Activated CD4-positive, alpha-beta memory T cell treated with anti-CD3 and anti-CD28 coated beads, Interleukin-2, amount 10 ng/mL, durations not matched to agents 7 days and 5 days (primary cell): ENCODE measurements at places on chromosomes 13 and 19.

DNA sequence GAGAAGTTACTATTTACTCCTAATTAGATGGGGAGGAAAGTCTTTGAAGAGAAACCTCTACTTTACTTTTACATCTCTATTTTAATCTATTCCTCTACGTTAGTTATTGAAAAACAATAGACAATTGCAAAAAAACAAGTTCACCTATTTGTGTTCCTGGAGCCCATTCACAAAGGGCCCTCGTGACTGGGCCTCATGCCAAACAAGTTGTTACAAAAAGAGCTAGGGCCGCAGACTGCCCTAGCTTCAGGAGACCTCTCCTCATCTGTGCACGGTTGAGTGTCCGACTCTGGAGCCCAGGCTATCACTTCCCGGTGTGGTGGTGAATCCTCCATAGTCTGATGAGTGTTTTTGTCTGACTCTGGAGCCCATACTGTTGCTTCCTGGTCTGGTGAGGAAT, 190.9 kb downstream of the ZNF486 start:
- no peak for DNase-seq
- no peaks in the 10 kb centered on the region for H3K27me3 ChIP-seq
- no peaks in the 10 kb centered on the region for H3K4me1 ChIP-seq
- no peak overlapping the region for H3K4me3 ChIP-seq
- H3K27ac ChIP-seq, result no peak overlapping the region

DNA sequence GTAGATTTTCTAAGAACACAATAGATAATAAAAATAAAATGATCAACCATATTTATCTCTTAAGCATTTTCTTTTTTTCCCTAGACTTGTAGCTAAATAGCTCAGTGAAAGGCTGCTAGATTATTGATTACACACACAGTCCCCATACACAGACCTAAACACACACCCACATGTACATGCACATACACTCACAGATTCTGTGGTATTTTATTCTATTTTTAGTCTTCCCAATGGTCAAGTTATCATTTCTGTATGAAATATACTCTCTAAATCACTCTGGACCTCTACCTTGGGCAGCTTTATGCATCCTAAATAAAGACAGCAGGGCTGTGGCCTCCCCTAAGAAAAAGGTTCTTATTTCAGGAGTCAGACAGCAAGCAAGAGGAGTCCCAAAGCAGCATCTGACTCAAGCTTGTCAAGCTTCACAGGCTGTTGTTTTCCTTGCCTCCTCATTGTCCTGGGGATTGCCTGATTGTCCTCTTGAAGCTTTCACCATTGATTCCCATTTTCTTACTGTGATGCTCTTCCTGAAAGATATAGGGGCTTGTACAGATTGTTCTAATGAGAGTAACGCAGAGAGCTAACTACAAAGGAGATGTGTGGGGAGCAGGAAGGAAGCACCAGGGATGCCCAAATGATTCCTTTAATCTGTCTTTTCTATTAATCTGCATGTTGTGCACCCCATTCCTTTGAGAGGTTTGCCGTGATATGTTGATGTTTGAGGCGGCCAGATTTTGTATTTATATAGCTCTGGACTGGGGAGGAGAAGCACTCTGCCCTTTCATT, 986.5 kb downstream of the PCDH17 start:
- no peak overlapping the region for H3K4me3 ChIP-seq
- no peaks in the 10 kb centered on the region for H3K4me1 ChIP-seq
- no peaks in the 10 kb centered on the region for H3K36me3 ChIP-seq
- no peaks in the 10 kb centered on the region for H3K27me3 ChIP-seq
- no peak overlapping the region for H3K27ac ChIP-seq

GRCh38 chr19:46620716-46621115, 4.2 kb downstream of the PTGIR start:
- no peak overlapping the region for H3K27ac ChIP-seq
- H3K27me3 ChIP-seq, result no peaks in the 10 kb centered on the region
- no peak overlapping the region for H3K4me3 ChIP-seq

- peaks cover 17% of the 10 kb centered on the region for H3K4me1 ChIP-seq
- peaks cover 7% of the 10 kb centered on the region for H3K36me3 ChIP-seq
- no peak for DNase-seq
- no peaks in the 10 kb centered on the region for H3K27me3 ChIP-seq
- H3K4me3 ChIP-seq, result no peak overlapping the region
- no peak overlapping the region for H3K27ac ChIP-seq
These were observed 27.4 kb downstream of the LATS2 start for GRCh38 chr13:21033856-21034602.

DNA sequence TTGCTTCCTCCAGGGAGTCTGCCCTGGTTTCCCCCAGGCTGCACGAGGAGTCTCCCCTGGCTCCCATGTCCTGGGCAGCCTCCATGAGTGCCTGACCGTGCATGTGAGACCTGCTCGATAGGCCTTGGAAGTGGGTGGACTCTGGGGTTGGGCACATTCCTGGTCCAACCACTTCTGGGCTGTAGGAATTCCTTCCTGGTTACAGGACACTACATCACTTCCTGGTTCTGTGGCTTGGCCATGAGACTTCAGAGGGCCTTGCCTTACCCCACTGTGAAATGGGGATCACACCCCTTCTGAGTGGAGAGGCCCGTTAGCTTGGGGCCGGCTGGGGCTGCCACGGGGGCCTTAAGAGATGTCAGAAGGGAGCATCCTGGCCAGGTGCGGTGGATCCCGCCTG, 4.0 kb upstream of the ZNF628 start:
- H3K4me3 ChIP-seq, result no peak overlapping the region
- H3K27ac ChIP-seq, result no peak overlapping the region
- no peaks in the 10 kb centered on the region for H3K27me3 ChIP-seq
- DNase-seq, result no peak
- H3K36me3 ChIP-seq, result no peaks in the 10 kb centered on the region

DNA sequence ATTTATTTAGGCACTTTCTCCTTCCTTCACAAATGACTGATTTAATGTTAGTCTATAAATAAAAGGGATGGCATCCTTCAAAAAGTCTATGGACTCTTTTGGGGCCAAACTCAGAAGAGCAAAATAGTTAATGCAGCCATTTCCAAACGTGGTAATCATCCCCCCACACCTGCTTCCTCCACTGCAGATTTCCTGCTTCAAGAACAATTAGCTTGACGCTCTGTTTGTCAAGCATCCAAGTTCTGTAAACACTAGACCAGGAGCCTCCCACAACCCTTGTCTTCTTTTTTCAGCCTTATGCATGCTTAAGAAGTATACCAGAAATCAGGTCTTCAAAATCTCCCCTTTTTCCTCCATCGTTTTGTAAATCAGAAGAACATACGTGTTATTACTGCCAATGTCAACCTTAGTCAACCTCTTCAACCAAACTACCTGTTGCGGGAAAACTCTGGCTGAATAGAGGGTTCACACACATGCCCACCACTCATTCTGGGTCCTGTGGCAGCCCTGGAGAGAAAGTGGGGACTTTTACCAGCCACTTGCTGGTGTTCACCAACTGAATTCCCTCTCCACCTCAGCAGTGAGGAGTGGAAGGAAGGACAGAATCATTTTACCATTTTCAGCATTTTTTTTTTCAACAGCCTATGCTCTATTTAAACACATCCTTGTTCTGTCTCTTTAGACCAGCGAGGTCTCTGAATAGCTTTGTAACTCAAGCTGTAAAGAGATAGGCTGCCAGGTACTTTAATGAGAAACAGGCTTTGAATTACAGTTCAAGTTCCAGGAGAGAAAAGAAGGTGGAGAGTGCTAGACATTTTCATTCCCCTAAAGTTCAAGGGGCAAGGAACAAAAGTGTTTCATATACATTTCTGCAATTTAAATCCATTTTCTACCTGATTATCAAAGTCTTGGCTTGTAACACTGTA, 39.1 kb downstream of the EFNB2 start:
- H3K27ac ChIP-seq, result no peak overlapping the region
- H3K27me3 ChIP-seq, result peaks cover 46% of the 10 kb centered on the region
- peaks cover 9% of the 10 kb centered on the region for H3K4me1 ChIP-seq
- no peak for DNase-seq
- H3K36me3 ChIP-seq, result no peaks in the 10 kb centered on the region
- no peak overlapping the region for H3K4me3 ChIP-seq

DNA sequence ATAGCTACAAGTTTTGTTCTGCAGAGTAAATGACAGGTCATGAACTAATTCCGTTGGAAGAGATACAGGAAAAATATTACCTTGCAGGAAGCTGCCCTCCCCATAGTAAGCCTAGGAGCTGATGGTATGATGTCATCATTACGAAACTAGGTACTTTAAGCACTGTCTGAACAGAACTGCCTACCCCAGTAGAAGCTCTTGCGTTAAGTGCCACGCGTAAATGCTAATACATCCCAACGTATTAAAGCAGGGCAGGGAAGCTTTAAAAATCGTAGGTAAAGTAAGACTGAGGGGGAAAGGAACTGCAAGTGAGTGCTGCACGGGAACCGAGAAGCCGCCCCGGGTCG, 572 bp downstream of the UGGT2 start:
- DNase-seq, result no peak
- H3K27ac ChIP-seq, result no peak overlapping the region
- peaks cover 11% of the 10 kb centered on the region for H3K27me3 ChIP-seq
- peaks cover 4% of the 10 kb centered on the region for H3K4me1 ChIP-seq
- H3K36me3 ChIP-seq, result no peaks in the 10 kb centered on the region

DNA sequence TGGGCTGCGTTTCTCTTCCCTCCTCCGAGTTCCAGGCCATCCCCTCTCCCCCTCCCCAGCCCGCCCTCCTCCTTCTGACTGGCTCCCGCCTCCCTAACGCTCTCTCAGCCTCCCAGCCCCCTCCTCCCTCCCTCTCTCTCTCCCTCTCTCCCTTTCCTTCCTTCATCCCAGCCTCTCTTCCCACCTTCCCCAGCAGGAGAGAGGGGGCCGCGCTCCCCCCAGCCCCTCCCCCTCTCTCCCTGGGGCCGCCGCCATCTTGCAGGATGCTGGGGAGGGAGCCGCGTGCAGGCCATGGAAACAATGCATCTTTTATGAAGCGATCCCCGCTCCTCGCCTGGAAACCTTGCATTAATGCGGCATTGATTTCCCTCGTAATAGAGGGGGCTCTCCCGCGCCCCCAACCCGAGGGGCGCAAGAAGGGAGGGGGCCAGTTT, 42.6 kb upstream of the ADGRL1 start:
- H3K36me3 ChIP-seq, result no peaks in the 10 kb centered on the region
- H3K4me1 ChIP-seq, result peaks cover 10% of the 10 kb centered on the region
- peak; percentile 39 for DNase-seq
- no peak overlapping the region for H3K4me3 ChIP-seq
- H3K27ac ChIP-seq, result no peak overlapping the region
- peaks cover 8% of the 10 kb centered on the region for H3K27me3 ChIP-seq

- no peak for DNase-seq
- H3K4me3 ChIP-seq, result no peak overlapping the region
- H3K4me1 ChIP-seq, result peaks cover 8% of the 10 kb centered on the region
- H3K36me3 ChIP-seq, result peaks cover 21% of the 10 kb centered on the region
These were observed 13.9 kb upstream of the MADCAM1 start for GRCh38 chr19:482186-483041.

DNA sequence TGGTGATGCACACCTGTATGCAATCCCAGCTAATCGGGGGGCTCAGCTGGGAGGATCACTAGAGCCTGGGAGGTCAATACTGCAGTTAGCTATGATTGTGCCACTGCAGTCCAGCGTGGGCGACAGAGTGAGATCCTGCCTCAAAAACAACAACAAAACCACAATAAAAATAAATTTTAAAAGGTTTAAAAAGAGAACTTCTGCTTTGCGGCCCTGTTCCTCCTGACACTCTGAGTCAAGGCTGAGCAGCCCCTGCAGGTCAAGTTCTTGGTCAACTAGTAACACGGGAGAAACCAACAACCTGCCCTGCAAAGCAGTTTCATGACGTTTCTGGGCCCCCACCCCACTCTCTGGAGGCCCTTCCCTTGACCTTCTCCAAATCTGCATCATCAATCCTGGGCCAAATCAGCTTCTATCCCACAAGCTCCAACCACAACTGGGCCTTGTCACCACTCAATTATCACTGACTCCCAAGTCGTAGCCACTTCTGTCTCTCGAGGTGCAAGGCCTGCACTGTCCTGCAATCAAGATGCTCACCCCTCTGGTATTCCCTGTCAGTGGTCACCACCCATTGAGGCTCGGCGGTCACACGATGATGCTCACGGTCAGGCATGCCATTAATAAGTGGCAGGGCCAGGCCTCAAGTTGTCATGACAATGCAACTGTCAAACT, 7.5 kb downstream of the ELAVL1 start:
- no peak for DNase-seq
- no peak overlapping the region for H3K4me3 ChIP-seq
- H3K36me3 ChIP-seq, result peaks cover 12% of the 10 kb centered on the region

- H3K36me3 ChIP-seq, result no peaks in the 10 kb centered on the region
- H3K4me1 ChIP-seq, result peaks cover 10% of the 10 kb centered on the region
- H3K4me3 ChIP-seq, result peak overlapping the region; percentile 47
- no peak for DNase-seq
These were observed 1.1 kb upstream of the NR2F6 start for GRCh38 chr19:17246681-17247425.

DNA sequence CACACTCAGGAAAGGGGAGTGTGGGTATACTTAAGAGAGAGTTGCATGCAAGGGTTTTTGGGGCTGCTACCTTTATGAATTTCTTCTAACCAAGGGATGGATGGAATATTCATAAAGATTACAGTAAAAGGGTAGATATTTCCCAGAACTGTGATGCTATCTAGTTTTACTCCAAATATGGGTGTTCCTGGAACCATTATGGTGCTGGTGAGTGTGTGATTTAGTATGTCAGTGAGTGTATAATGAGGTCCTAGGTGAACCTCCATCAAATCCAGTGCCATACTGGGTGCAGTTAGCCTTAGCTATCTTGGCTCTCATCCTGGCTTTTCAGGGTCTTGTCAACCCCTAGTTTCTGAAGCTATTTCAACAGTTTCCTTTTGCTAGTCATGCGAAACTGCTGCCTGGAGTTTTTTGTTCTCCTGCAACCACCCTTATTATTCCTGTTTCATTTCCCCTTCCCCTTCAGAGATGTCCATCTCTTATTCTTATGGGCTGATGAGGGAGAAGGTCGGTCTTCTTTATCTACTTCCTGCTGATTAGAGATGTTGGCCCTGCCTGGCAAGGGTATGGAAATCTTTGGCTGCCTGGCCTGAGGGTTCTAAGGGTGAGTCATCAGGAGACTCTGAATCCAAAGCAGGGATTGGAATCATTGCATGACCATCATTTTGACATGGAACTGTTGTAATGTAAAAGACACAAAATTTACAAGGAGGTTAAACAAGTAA, 202.3 kb downstream of the NBEA start:
- no peak overlapping the region for H3K27ac ChIP-seq
- DNase-seq, result no peak
- H3K36me3 ChIP-seq, result no peaks in the 10 kb centered on the region
- no peaks in the 10 kb centered on the region for H3K27me3 ChIP-seq
- peaks cover 6% of the 10 kb centered on the region for H3K4me1 ChIP-seq

DNA sequence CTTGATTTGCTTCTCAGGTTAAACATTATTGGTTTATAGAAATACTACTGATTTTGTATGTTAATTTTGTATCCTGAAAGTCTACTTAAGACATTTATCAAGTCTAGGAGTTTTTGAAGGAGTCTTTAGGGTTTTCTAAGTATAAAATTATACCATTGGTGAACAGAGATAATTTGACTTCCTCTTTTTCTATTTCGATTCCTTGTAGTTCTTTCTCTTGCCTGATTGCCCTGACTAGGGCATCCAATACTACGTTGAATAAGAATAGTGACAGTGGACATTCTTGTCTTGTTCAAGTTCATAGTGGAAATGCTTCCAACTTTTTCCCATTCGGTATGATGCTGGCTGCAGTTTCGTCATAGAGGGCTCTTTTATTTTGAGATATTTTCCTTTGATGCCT, 807.5 kb upstream of the SLC10A2 start:
- H3K36me3 ChIP-seq, result no peaks in the 10 kb centered on the region
- H3K4me3 ChIP-seq, result no peak overlapping the region
- no peaks in the 10 kb centered on the region for H3K4me1 ChIP-seq
- no peaks in the 10 kb centered on the region for H3K27me3 ChIP-seq
- no peak for DNase-seq
- no peak overlapping the region for H3K27ac ChIP-seq
